ENCODE measurements at places on chromosomes 11 and 22.
A peak's percentile ranks its signal among the peaks of the same experiment; 100 is the strongest.

- no peak for DNase-seq
These were observed 6.9 kb downstream of the RDX start for GRCh38 chr11:110289472-110289871.

DNA sequence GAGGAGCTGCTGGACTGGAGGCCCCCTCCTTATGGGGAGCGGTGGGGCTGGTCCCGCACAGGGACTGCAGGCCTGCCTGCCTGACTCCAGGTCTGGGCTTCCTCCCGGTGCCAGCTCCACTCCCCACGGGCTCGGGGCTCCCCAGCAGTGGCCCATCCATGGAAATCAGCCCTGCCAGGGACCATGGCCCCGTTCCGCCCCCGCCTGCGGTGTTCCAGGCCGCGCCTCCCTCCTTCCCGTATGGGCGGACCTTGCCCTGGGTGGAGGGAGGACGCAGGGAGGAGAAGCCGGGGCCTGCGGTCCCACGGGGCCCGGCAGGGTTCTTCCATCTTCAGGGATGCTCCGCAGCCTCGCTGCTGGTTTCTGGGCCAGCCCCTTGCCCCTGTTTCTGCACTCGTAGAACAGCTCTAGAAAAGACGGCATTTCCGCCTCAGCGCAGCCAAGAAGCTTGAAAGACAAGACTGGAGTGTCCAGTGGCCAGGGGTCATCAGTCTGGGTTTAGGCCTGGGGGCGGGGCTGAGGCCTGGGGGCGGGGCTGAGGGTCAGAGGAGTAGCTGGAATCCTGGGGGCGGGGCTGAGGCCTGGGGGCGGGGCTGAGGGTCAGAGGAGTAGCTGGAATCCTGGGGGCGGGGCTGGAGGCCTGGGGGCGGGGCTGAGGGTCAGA is 1330.6 kb downstream of the BRD1 start:
- no peak for DNase-seq

- DNase-seq, result no peak
These were observed 38.6 kb upstream of the MMP13 start for GRCh38 chr11:102994105-102994504.

- no peak for DNase-seq
These were observed 50.3 kb downstream of the COPB1 start for GRCh38 chr11:14449302-14449714.

- no peak for DNase-seq
These were observed 11.3 kb upstream of the KCNJ5 start for GRCh38 chr11:128879817-128880216.

DNA sequence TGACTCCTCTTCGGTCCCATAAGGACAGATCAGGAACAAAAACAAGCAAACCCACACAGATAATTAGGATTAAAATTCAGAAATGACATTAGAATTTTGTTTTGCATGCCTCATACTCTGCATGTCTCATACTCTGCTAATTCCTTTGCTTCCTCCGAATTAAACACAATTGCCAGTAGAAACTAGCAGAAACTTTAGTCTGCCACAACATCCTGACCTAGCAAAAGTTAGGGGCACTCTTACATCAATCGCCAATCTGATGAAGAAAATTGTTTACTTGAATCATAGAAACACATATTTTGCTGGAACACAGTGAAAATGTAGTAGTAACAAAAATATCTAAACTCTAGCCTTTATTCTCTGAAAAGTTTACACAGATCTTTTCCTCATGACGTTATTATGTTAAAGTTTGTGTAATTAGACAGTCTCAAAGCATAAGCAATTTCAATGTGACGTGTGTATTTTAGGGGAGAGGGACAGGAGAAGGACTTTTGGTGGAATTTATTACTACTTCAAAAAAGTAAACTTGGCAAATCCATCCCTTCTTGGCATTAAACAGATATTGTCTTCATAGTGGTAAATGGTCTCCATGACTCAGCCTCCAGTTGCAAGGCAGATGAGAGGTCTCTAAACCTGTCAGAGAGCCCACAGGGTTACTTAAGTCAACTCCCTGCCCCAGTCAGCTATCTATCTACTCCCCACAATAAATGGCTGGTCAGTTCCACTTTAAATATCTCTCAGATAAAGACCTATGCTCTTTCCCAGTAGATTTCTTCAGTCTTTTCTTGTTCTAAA is 249.8 kb upstream of the UBASH3B start:
- no peak for DNase-seq

DNA sequence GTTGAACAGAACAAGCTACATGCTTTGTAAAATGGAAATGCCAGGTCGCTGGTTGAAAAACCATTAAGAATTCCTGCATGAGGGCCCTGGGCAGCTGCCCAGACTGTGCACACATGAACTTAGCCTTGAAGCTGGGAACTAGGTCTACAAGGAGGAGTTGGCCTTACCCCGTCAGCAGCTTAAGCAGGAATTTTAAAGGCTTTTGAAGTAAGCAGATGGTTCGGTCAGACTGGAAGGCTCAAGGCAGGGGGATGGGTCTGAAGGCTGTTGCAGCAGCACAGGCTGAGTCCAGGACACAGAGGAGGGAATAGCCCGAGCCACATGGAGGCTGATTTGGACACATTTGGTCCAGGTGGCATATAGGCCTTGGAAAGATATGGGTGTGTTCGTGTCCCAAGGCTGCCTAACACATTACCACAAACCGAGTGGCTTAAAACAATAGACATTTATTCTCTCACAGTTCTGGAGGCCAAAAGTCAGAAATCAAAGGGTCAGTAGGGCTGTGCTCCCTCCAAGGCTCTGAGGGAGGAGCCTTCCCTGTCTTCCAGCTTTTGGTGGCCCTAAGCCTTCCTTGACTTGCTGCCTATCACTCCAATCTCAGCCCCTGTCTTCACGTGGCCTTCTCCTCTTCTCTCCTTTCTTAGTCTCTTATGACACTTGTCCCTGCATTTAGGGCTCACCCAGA is 11.6 kb downstream of the LIF start:
- DNase-seq, result peak; percentile 54

- DNase-seq, result no peak
These were observed 5.3 kb downstream of the CASP12 start for GRCh38 chr11:104892723-104893511.

All from GM04503 (cell line).